ENCODE measurements at places on chromosomes 1 and 21.

DNA sequence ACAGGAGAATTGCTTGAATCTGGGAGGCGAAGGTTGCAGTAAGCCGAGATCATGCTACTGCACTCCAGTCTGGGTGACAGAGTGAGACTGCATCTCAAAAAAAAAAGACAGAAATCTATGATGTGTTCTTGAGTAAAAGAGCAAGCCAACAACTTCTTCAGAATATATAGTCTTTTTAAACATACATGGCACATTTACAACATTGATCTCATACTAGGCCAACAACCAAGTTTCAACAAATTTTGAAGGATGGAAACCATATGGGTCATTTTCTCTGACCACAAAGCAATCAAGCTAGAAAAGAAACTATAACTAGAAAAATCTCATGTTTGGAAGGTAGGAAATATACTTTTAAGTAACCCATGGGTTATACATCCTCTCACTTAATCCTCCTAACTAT is 38.3 kb downstream of the PAFAH2 start:
- no peak for DNase-seq

DNA sequence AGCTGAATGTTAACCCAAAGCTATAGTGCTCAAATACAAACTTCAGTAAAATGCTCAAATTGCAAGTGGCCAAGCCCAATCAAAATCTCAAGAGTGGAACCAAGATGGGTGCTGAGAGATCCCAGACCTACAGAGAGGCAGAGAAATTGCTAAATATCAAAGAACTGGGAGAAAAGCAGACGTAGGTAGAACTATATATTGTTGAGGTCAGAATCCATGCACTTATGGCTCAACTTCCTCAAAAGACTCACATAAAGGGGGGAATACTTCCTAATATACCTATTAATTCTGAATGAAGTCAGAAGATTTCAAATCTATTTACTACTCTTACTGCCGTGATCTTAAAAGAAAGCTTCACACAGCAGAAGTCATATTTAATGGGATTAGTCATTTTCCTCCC is 65.2 kb downstream of the PUM1 start:
- no peak for DNase-seq

GRCh38 chr1:31699341-31699891 is 4.4 kb downstream of the COL16A1 start:
- no peak for DNase-seq

GRCh38 chr1:196372896-196373536 is 235.2 kb downstream of the KCNT2 start:
- DNase-seq: no peak

GRCh38 chr1:93567255-93567918 is 114.2 kb downstream of the BCAR3 start:
- DNase-seq: no peak

GRCh38 chr21:31299291-31300147 is 44.5 kb downstream of the TIAM1 start:
- no peak for DNase-seq

DNA sequence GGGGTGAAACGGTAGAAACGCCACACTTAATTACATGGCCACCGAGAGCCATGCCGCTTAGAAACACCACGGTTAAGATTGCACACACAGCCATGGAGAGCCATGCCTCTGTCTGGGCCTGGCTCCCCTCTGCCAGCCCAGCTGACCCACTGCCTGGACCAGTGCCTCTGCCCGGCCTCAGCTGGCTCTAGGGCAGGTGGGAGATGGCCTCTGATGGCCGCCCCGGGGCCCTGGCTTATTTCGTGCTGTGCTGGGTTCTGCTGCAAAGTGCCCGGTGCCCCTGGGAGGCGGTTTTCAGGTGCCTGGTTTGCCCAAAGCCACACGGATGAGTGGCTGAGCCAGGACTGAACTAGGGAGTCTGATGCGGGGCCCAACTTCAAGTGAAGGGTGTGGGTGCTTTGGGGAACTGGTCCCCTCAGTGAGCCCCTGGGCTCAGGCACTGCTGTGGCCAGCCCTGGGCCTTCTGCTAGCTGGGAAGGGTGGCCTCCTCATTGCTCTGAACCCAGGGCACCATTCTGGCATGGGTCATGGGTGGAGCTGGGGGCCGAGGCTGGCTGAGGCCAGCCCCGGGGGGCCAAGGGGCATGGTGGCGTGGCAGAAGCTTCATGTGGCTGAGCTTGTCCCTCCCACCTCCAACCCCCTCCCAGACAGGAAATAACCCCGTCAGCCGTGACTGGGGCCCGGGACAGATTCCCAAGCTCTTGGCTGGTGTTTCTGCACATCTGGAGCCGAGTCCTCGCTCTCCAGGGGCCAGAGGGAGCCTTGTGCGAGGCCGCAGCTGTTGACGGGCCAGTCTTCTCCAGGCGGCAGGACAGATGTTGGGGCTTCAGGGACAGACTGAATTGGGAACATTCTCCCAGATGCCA is 1.9 kb upstream of the GPR153 start:
- DNase-seq: no peak

- DNase-seq: peak; percentile 63
Observed at GRCh38 chr21:35026617-35027562, 22.2 kb downstream of the RUNX1 start.

DNA sequence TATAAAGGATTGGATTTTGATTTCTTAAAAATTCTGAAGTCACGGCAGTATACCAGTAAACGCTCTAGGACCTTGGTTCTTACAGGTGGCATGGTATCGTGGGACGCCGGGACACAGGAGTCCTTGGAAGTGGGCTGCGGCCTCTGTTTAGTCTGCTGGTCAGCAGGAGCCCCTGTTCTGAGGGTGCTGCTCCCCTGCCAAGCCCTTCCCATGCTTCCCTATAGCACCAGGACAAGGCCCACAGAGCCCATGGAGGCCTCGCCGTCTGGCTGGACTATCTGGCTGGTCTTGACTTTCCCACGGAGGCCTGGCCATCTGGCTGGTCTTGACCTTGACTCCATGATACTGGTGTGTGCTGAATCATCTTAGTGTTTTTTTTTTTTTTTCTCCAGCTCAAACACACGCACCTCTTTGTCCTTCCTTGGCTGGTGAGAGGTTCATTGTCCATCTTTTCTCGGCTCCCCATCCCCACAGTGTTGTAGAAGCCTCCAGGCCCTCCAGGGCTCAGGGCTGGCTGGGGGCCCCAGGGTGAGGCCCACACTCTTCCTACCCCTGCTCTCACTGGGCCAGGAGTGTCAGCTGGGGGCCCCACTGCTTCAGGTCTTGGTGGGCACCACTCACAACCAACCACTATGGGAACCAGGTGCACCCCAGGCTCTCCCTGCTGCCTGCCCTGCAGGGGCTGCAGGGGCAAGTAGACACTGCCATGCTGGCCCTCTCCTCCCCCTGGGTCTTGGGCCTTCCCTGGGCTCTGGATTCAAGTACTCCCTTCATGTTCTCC is 16.5 kb upstream of the TTC34 start:
- no peak for DNase-seq

DNA sequence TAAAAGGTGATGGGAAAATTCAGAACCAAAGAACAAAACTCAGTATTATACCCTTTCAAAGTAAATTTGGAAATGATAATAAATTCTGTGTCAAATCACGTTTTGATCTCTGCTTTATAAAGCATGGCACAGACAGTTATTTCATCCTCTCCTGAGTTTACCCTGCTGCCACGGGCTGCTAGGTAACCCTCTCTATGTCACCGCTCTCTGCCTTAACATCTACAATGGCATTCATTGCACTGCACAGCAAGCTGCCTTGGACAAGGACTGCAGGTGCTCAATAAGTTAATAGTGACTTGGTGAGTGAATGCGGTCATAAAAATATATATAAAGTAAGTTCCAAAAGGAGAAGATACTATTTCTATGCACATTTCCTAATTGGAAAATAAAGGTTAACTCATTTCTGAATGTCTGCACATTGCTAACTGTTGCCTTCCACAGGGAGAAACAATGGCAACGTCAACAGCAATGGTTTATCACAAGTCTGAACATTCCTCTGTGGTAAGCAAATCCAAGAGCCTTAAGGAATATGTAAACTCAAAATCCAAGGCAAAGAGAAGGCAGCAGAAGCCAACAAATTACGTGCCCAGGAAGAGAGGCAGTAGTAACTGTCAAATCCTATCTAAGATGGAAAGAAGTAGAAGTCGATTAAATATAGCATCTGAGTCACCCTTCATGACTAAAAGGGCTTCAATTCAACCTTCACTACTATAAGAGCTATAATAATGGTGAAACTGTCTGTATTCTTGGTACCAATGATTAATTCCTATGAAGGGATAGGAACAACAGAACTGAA is 19.4 kb downstream of the FYB2 start:
- no peak for DNase-seq

DNA sequence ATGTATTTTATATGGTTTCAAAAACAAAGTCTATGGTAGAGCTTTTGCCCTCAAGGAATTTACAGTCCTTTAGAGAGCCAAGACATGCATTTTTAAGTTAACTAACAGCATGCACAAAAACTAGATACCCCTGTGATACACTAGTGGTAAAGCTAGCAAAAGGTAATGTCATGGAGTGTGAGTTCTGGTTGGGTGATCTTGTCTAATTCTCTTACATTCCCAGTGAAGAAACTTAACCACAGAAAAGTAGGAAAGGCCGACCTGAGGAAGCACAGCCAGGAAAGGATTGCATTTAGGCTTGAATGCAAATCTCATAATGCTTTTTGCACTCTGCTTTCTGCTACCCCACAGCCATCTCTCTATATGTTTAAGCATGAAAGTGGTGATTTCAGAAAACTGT is 202.2 kb downstream of the ROR1 start:
- DNase-seq: no peak

GRCh38 chr1:239987103-239987745 is 104.5 kb upstream of the FMN2 start:
- DNase-seq: no peak

GRCh38 chr1:199545780-199546179 is 481.7 kb upstream of the NR5A2 start:
- DNase-seq: no peak

GRCh38 chr1:68819190-68819829 is 322.4 kb upstream of the DEPDC1 start:
- DNase-seq: no peak

GRCh38 chr1:9473032-9473807 is 66.0 kb upstream of the SLC25A33 start:
- no peak for DNase-seq

DNA sequence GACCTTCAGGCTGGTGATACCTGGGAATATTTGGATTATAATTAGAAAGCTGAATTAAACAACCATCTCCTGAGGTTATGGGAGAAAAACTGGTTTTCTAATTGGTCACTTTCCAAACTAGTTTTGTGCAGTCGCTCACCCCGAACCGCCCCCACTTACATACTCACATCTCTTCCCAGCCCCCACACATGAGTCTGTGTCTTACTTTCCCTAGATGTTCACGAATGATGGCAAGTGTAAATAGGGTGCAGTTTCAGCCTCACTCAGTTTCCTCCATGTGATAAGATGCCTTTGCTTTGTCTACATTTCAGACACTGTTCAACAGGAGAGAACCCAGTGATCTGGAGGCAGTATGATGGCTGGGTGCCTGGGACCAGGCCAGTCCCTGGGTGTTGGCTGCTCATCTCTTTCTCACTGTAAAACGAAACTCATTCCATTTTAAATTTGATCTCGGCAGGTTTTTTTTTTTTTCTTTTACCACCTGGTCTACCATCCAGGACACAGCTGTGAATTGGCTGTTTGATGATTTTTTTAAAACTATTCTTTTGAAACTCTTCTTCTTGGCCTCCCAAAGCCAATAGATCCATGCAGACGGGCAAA is 164.3 kb upstream of the RAB4A start:
- no peak for DNase-seq

- no peak for DNase-seq
Observed at GRCh38 chr1:14738235-14738634, 139.8 kb downstream of the KAZN start.

GRCh38 chr1:10969971-10970332 is 42.5 kb upstream of the TARDBP start:
- DNase-seq: no peak

DNA sequence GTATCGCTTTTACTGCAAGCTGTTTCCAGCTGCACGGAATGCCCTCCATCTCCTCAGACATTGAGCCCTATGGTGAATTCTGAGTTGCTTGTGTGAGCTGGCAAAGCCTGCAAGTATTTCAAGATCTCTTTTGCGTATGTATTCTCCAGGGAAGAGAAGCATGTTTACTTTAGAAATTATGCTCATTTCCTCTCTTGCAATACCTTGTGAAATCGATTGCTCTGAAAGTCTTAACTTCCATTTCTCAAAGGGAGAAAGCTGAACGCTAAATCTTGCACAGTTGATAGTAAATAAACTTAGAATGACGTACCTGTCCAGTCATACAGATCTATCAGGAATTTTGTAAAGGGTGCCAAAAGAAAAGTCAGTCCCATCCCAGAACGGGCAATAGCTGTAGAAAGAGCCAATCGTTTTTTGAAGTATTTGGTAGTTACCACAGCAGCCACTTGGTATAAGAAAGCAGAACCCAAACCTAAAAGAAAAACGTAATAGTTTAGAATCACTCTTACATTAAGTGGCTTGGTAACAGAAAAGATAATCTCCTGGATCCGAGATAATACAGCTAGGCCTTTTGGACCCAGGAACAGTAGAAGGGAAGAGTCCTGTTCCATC is 10.0 kb downstream of the SLC16A4 start:
- no peak for DNase-seq

DNA sequence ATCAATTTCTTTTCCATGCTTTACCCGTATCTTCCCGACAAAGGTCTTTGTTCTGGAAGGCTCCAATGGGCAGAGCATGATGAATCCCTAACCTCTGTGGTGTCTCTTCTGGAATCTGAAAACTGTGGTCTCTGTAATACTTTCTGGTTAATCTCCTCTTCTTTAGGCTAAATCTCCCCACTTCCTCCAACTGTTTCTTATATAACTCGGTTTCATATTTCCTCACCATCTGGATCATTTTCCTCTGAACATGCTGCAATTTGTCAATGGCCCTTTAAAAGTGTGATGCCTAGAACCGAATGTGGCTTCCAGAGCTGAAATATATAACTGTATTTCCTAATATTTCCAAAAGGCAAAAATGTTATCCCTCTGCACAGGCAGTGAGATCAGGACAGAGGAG is 66.1 kb downstream of the ALG14 start:
- DNase-seq: no peak

DNA sequence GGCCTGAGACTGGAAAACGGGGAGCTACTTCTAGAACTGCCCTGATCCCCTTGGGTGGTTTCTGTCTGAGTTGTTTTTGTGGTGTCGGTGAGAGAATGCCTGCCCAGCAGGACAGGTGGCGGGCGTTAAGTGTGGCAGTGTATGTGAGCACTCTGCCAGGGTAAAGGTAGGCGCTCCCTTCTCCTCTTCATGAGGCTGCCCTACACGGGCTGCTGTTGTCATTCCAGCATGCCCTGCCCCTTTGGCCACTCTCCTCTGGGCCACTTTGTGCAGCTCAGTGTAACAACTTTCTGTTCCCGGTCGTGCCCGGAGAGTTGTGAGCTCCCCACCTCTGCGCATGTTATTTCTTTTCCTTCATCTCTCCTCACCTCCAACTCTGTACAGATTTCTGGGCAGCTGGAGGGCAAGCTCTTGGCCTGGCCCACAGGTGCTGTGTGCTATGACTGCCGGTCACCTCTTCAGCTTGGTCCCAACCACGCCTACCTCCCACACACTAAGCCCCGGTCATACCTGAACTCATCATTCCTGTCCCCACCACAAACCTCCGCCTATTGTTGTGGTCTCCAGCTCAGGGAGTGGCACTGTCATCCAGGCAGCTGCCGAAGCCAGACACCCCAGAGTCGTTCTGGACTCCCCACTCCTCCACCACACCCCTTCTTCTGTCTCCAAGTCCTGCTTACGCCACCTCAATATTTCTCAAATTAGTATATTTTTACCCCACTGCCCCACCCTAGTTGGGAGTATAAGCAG is 69.0 kb downstream of the GADD45A start:
- no peak for DNase-seq

All from activated T-cell treated with anti-CD3 and anti-CD28 coated beads for 4 hours (primary cell).